ENCODE measurements at places on chromosomes 3 and 15. TPM values are rescaled to one million over a fixed set of nuclear protein-coding genes. Genes with fewer than 3 reads are reported as not detected.

Gene TM4SF1
- 15.1 TPM for total RNA-seq

Gene FEZF2
- 12.2 TPM for total RNA-seq

Gene NOX5
- total RNA-seq: under 0.01 TPM

Gene PEAK1
- total RNA-seq: 15.9 TPM

Gene LMCD1
- total RNA-seq: 0.41 TPM

Gene LRTM1
- not detected for total RNA-seq
